ENCODE measurements at places on chromosomes 6 and 20. TPM values are rescaled to one million over a fixed set of nuclear protein-coding genes. Genes with fewer than 3 reads are reported as not detected.

DOK5 gene
- total RNA-seq: 2.8 TPM

CAP2 gene
- 21.3 TPM for total RNA-seq

TMC2 gene
- total RNA-seq: not detected

BCAS4 gene
- 4.4 TPM for total RNA-seq

SNPH gene
- total RNA-seq: 10.7 TPM

OLIG3 gene
- not detected for total RNA-seq

ESR1 gene
- 0.26 TPM for total RNA-seq

PSMB9 gene
- total RNA-seq: 10.4 TPM

ARMC12 gene
- not detected for total RNA-seq

C2 gene
- 9.4 TPM for total RNA-seq

MTFR2 gene
- total RNA-seq: 2.7 TPM

ARMC2 gene
- total RNA-seq: 3.4 TPM

COL19A1 gene
- total RNA-seq: 39.9 TPM

NKX2-4 gene
- total RNA-seq: 1.8 TPM

DEFB132 gene
- total RNA-seq: not detected

COL20A1 gene
- not detected for total RNA-seq

DNA sequence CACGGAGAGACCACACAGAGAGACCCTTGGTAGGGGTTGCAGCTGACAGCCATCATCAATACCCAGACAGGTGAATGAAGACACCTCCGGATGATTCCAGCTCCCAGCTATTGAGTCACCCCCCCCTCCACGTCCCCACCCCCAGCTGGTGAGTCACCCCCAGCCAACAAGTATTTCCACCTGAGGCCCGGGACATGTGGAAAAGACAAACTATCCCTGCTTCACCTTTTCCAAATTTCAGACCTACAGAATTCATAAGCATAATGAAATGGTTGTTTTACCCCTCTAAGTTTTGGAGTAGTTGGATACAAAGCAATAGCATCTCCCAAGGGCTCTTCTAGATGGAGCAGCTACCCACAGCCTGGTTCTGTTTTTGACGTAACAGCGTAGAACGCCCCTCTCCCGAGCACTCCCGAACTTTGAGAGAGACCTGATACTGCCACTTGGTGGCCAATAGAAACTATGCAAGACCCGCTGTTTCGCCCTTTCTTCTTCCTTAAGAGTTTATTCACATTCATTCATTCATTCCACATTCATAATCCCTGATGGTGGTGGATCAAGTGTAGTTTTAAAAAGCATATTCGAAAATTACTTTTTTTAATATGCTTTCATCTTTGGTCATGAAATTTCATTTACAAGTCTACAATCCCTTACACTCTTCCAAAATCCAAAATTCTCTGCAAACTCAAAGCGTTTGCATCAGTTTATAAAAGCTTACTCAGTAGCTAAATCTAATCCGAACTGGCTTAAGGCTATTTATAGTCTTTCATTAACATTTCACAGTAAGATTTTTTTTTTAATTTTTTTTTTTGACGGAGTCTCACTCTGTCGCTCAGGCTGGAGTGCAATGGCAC is 15.1 kb upstream of the PPP1R16B start:
- DNase-seq: peak; percentile 80

- no peak for DNase-seq
These were observed 35.3 kb upstream of the CCND3 start for GRCh38 chr6:41976794-41977484.

GRCh38 chr6:138297761-138298298 is 79.5 kb upstream of the PBOV1 start:
- DNase-seq: peak; percentile 44

GRCh38 chr6:79250107-79250514 is 15.6 kb upstream of the HMGN3 start:
- peak; percentile 76 for DNase-seq

GRCh38 chr20:60565083-60565482 is 606.9 kb downstream of the CDH26 start:
- DNase-seq: no peak

GRCh38 chr6:122393351-122393896 is 6.0 kb upstream of the HSF2 start:
- DNase-seq: no peak

- no peak for DNase-seq
These were observed 19.2 kb downstream of the TUBB2B start for GRCh38 chr6:3208098-3208774.

DNA sequence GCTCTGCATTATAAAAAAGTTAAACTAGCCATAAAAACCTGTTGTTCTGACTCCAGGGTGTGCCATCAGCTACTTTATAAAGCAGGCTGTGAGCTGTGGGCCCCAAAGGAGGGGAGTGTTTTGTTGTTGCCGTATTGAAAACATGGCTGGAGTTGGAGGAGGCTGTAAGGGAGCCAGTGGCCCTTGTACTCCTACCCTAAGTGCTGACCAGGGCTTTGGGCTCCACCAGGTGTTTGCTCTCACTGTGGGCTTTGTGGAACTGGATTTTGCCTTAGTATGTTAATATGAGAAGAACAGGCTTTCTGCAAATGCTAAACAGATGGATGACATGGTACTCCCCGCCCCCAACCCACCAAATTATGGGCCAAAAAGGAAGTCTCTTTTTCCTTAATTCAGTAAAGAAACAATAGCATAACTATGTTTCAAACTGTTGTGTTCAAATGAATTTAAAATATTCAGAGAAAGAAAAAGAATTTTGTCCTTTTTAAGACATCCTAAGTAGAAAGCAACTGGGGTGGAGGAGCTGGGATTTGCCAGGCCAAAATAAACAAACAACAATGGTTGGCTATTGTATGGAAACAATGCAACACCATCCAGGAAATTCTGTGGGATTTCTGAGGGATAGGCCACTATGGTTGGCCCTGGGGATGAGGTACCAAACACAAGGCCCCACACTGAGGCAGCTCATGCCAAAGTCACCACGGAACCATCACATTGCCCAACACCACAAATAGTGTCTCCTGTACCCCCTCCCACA is 63.3 kb downstream of the PLCG1 start:
- no peak for DNase-seq

DNA sequence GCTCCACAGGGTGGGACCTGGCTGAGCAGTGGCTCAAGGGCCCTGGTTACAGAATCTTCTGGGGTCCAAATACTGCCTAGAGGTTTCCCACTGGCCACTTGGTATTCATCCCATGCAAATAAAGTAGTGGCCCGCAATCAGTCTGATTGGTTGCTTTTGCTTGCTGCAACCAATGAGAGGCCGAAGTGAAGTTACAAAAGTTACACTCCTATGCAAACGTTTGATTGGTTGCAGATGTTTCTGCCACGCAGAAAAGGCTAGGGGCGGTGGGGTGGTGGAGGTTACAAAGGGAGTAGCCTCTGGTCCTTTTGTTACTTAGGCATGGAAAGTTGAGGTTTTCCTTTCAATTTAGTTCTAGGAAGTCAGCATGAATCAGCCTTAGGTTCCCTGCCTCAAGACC is 3.6 kb upstream of the NHLRC1 start:
- peak; percentile 26 for DNase-seq

DNA sequence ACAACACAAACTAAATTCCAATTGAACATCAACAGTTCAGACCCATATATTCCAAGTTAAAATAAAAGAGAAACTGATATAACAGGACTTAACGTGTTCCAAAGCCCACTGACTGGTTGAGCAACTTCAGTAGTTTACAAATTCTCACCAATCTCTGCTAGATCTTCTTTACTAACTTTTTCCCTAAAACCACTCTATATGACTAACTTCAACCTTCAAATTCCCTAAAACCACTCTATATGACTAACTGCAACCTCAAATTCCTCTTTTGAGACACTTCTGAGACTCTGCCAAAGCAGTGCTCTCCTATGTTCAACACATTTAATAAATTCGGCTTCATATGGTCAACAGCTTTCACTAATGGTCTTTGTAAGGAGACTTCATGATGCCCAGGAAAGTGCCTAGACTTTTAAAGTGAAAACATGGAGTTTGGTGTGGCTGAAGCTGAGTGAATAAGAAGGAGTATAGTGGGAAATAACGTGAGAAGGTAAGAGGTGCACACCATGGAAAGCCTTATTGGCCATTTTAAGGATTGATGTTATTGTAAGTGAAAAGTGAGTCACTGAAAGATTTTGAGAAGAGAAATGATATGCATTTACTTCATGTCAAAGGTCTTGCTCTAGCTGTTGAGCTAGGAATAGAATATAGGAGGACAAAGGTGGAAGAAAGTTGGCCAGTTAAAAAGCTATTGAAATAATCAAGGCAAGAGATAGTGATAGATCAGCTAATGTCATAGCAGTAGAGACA is 134.0 kb upstream of the HCRTR2 start:
- DNase-seq: no peak

GRCh38 chr6:35629876-35630378 is 58.8 kb downstream of the FKBP5 start:
- DNase-seq: no peak

GRCh38 chr6:34332251-34333198 is 59.9 kb downstream of the NUDT3 start:
- DNase-seq: peak; percentile 71

DNA sequence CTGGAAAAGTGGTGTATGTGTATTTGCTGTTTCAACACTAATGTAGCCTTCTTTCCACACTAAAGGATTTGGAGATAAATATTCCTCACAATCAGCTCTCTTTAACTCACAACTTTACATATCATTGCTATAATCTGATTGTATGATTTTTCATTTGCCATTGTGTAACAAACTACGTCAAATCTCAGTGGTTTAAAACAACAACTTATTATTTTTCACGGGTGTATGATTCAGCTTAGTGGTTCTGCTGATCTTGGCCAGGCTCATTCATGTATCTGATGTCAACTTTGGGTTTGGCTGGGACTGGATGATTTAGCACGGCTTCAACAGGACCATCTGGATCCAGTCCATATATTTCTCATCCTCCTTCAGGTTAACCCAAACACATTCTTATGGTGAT is 55.4 kb upstream of the TMX4 start:
- peak; percentile 10 for DNase-seq

- DNase-seq: no peak
These were observed 37.3 kb downstream of the SIM1 start for GRCh38 chr6:100427452-100427851.

DNA sequence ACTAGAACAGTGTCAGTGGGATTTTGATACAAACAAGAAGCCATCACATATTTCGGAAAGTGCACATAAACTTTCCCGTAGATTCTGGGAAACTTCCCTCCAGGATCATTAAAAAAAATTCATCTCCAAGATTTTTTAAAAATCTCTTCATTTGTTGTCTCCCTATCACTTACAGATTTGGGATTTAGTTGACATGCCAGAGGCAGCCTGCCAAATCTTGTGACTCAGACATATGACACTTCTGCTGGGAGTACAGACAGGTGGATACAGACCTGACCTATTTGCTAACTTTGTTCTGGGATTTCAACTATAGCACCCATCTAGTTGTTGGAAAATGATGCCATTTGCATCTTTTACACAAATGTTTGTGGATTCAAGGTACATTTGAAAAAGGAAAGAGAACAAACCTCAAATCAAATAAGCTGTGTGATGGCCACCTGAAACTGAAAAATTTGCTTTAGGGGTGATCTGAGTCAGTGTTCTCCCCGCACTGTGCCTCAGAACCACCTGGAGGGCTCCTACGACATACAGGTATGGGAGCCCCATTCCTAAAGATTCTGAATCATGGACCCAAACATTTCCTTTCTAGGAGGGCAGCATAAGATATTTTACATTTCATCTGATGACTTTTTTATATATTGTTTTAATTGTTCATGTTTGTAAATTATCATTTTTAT is 21.9 kb upstream of the CD2AP start:
- DNase-seq: no peak

GRCh38 chr20:15726416-15726815 is 846.8 kb downstream of the KIF16B start:
- DNase-seq: no peak

DNA sequence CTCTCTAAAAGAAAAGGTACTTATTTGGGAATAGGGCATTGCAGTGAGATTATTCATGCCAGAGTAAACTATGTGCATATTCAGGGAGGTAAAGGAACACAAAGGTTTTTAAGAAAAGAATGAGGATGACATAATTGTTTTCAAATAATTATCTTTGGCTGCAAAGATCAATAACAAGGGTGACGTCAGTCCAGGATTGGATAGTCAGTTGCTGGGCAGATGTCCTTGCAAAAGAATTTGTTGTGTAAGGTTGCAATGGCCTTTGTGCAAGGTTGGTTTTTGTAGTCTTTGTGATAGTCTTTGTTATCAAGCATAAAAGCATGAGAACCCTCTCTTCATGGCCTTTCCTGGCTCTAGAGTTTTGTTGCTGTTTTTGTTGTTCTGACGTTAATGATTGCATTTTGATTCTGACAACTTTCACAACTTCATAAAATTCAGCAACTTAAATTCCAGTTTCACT is 17.7 kb downstream of the LOC128125822 start:
- no peak for DNase-seq

DNA sequence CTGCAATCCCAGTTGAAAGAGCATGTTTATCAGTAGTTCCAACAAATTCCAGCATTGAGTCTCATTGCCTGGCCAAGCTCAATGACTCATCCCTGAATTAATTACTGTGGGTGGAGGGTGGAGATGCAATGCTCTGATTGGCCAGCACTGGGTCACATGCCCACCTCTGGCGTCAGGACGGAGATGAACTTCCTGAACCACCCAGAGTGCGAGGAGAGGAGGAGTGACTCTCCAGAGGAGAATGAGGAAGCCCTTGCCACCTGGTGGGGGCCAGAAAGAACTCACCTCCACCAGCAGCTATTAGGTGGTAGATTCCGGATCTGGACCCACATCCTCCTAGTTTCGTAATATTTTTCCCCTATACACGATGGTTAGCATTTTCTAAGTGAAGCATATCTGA is 283.9 kb downstream of the TBC1D7 start:
- peak; percentile 59 for DNase-seq

DNA sequence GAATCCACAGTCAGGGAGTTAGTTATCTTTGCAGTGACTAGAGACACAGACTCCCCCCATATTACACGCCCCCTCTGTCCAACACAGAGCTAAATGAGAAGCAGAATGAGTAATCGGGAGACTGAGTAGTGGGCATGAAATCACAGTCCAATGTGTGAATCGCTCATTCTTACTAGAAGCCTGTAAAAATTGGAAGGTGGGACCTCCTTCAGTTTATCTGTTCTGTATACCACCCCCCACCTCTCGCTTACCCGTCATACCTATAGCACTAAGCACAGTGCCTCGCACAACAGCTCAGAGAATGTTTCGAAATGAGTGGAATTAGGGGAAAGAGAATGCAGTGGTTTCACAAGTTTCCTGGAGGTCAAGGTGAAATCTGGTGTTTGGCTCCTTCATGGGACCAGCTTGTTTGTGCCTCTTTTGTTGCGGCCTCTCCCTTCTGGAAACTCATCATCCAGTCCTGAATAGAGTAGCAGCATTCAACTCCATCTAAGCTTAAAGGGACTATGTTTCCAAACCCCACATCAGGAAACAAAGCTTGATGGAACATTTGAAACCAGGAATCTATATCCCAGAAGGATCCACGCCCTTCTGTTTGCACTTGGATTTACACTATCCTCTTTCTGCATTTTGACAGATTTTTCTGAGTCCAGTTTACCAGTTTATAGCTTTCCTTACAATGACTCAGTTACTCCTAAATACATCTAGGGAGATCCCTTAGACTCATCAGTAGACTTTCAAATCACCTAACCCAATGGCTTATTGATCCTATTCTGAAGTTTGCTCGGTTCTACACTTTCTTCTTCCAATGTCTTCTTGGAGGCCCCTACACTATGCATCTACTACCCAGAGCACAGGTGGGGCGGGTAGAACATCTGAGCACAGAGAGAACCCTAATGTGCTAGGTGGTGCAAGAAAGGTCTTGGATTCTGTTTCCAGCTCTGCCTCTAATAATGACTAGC is 59.2 kb upstream of the PIM1 start:
- no peak for DNase-seq

- no peak for DNase-seq
These were observed 241.8 kb upstream of the FOXQ1 start for GRCh38 chr6:1070085-1070521.

- DNase-seq: no peak
These were observed 78.0 kb downstream of the VEGFA start for GRCh38 chr6:43847741-43848630.
